Kidney tubule cell (primary cell): ENCODE measurements at places on chromosomes 1 and 21.

GRCh38 chr1:110253213-110253612 lies 43.1 kb downstream of the KCNC4 start:
- no peak for DNase-seq

DNA sequence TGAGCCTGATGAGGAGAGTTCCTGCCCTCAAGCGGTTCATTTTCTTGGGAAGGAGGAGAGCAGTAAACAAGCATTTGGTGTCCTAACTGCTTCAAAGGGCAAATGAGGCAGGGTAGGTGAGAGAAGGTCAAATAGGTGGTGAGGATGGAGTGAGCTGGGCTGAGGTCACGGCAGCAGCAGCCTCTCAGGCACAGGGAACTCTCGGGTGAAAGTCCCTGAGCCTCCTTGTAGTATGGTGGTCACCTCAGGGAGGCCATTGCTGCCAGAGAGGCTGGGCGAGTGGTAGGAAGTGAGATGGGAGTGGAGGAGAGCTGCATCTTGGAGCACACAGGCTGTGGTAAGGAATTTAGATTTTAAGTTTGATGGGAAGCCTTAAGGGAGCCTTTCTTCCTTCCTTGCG lies 4.0 kb downstream of the ADARB1 start:
- DNase-seq: no peak

GRCh38 chr1:239112101-239112935 lies 274.1 kb upstream of the CHRM3 start:
- DNase-seq: no peak

DNA sequence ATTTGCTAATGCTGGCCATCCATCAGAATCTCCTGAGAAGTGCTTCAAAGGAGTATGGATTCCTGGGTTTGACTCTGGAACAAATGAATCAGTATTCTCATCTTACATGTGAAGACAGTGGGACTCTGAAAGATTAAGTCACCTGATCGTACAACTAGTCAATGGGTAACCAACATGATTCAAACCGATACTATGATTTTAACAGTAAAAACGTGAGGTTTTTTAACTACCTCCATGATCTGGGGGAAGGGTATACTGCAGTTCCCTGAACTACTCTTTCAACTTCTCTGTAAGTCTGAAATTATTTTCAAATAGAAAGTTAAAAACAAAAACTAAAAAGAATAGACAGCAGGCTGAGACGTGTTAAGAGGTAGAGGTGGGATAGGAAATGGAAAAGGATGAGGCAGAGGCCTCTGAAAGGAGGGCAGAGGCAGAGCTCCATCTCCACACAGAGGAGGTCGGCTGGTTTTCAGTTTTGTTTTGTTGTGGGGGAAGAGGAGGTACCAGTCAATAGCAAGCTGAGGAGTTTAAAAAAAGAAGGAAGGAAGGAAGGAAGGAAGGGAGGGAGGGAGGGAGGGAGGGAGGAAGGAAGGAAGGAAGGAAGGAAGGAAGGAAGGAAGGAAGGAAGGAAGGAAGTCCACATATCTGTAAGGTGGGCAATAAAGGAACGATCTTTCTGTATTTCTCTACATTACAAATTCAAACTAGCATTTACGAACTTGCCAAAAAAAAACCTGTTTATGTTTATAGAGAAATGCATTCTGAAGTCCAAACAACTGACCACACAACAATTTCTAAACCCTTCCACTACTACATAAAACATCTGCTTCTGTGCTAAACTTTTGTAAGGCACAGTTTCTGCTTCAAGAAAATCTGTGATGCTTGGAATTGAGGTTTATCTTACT lies 213.1 kb downstream of the RERE start:
- peak; percentile 90 for DNase-seq

GRCh38 chr1:246121533-246121932 lies 385.5 kb downstream of the SMYD3 start:
- peak; percentile 56 for DNase-seq

DNA sequence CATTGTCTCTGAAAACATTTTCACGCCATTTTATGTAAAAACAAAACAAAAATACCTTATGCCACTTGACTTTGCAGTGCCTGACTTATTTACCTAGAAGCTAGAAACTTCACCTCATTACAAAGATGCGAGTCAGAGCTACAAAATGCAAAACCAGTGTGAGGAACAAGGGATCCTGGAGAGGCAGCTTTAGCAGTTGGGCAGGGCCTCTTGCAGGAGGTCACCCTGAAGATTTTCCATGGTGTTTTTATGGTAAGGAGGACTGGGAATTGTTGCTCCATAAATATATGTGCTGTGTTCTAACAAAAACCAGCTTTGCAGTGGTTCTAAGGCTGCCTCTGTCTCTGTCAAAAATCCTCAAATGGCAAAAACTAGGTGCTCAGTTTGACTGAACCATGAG lies 36.4 kb upstream of the TARBP1 start:
- peak; percentile 73 for DNase-seq

DNA sequence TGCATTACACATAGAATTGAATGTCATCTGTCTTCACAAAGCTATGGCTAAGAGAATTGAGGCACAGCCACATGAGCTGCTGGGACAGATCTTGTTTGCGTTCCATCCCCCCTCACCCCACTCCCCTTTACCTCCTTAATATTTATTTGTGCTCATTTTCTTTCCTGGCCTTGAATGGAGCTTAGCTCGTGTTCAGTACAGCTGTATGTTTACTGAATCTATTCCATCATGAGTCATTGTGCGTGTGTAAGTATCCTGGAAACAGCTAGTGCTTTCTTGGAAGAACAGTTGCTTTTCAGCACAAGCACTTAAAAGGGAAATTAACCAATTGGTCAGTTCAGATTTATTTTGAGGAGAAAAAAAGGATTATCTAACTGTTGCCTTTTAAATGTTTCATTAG lies 14.7 kb downstream of the PROX1 start:
- DNase-seq: peak; percentile 22

DNA sequence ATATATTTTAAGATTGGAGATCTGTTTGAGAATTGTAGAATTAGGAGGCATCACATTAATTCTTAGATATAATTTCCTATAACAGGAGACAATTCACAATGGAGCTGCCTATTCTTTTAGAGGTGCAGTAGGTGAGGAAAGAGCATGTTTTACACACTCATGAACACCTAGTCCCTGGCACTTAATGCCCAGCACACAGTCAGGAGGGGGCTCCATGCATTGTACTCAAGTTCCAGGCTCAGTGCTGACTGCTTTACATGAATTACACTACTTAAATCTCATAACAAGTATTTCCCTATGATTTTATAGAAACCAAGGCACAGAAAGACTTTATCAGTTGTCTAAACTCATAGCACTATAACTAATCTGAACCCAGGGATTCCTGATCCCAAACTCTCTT lies 360 bp upstream of the GBP3 start:
- no peak for DNase-seq

DNA sequence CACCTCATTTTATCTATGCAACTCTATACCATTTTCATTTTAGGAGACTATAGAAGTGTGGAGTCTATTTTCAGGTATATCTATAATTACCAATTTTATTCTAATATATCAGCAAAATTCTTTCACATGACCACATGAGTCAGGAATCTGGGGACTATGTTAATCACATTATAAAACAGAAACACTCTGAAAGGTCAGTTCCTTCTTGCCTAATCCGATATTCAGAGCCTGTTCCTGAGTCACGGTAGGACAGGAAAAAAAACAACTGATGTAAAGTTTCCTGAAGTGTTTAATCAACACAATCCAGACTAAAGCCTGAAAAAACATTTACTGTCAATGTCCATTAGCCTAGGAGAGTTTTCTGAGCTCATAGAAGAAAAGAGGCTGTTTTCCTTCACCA lies 1902.3 kb downstream of the NCAM2 start:
- peak; percentile 9 for DNase-seq

GRCh38 chr1:229094476-229095311 lies 176.2 kb upstream of the RAB4A start:
- no peak for DNase-seq

- no peak for DNase-seq
Observed at GRCh38 chr21:33458861-33459260, 20.9 kb downstream of the TMEM50B start.

- no peak for DNase-seq
Observed at GRCh38 chr1:225769687-225770086, 7.9 kb upstream of the SRP9 start.

GRCh38 chr1:10308001-10308400 lies 90.9 kb upstream of the PGD start:
- DNase-seq: no peak

DNA sequence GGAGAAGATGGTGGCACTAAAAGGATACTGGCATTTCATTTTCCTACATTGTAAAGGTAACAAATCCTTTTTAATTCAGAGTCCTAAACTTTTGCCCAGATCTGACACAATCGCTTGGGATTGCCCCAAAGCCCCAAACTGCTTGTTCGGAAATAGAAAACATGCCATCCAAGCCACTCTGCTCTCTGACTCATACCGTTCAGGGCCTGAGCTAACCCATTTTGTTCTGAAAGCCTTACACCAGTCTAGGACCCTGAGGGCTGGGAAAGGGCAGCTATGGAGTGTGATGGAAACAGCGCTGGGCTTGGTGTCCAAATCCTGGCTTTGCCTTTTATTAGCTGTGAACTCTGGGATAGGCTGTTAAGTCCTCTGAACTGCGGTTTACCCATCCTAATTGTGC lies 159.4 kb upstream of the UBE2U start:
- DNase-seq: no peak

DNA sequence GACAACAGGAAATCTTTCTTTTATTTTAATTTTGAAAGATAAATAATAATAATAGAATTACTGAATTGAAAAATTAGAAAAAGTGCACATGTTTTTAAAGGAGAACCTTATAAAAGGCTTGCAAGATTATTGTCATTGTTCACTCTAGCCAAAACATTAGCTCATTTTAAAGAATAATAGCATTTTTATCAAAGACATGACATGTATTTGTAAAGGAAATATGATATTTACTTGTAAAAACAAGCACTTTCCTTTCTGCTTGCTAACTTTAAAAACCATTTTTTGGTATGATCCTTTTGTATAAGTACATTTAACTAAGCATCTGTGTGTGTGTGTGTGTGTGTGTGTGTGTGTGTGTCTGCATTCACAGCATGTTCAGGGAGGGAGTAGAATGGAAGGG lies 156.3 kb upstream of the C1orf87 start:
- no peak for DNase-seq

DNA sequence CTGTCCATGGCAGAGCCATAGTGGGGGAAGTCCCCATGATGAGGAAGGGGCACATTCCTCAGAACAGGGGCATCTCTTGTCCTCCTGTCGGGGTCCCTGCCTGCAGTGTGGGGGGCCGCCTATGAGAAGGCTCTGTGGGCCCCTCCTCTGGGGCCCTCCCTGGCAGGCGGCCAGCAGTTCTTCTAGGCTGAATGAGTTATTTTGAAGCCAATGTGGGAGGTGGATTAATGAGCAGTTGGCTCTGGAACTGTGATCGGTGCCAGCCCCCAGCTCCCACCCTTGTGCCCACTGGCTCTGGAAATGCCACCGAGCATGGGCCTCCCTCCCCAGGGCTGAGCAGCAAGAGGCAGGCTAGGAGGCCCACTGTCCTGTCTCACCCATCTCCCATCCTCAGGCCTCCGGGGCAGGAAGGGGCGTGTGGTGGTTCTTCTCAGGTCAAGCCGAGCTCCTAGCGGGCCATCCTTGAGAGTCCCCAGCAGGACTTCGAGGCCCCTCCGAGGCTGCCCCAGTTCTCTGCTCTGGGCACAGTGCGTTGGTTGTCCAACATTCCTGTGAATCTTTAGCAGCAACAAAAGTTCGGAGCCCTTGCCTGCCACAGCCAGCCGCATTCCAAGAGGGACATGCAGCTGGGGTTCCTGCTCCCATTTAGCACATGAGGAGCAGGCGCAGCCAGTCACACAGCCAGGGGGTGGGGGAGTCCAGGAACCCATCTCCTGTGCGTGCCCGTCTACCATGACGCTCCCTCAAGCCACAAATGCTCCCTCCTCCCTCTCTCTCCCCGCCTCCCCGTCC lies 57.2 kb downstream of the EDN2 start:
- no peak for DNase-seq

GRCh38 chr1:89631816-89632656 lies 884 bp upstream of the LRRC8C start:
- DNase-seq: no peak

DNA sequence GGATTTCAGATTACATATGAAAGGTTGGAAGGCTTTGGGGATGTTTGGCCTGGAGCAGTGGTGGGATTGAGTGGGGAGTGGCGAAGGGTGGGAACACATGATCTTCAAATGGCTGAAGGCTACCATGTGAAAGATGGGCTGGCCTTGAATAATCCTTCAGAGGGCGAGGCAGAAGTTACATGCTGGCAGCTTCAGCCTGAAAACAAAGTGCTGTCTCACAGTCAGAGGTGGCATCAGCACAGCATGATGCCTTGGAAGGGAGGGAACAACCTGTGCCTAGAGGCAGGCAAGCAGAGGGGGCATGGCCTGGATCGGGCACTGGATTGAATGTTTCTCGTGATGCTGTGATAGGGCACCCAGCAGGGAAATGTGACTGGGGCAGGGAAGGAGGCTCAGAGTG lies 130.8 kb downstream of the BEND5 start:
- no peak for DNase-seq

DNA sequence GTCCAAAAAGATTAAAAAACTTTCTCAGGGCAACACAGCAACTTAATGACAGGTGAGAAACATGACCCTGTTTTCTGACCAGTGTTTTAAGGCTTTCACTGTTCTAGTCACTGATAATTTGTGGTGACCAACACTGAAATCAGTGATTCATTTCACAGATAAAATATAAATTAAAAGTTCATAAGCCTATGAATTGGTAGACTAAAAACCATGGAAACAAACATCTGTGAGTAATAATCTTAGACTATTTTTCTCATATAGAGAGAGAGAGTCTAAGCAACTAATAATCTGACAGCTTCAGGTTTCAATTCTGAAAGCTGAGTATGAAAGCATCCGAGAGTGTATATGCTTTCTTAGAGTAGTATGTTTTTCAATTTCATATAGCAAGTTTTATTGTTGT lies 536.9 kb downstream of the ADGRL2 start:
- no peak for DNase-seq

- DNase-seq: no peak
Observed at GRCh38 chr1:110039641-110040040, 5.2 kb downstream of the STRIP1 start.

GRCh38 chr1:29240400-29240837 lies 4.1 kb downstream of the PTPRU start:
- no peak for DNase-seq

DNA sequence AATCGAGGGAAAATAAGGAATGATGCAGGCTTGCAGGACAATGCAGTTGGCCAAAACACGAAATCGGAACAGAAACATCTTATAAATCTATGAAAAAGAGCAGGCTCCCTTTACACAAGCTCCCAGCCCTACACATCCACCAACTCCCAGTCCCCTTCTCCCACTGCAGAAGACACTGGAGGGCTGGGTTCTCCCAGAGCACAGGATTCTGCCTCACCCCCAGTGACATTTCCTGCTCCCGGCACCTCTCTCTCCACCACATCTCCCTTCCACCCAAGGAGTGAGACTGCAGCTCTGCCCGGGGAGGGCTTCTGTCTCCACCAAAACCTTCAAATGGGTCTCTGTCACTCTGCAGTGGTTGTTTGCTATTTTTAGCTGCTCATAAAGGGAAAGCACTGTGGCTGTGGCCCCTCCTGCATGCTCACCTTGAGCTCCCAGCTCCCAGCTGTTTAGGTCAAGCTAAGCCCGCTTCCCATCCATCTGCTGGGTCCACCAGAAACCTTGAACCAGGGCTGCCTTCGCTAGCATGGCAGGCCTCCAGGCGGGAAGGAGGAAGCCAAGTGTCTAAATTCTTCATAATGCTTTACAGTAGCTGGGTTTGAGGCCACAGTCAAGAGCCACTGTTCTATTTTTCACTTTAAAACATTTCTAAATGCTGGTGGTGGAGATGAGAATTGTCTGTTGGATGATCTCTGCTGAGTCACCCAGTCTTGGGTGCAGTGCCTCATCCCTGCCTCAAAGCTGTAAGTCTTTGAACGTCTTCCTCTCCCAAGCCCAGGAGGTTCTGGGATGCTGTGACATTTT lies 3.3 kb upstream of the C2CD2 start:
- peak; percentile 72 for DNase-seq
